ENCODE measurements at places on chromosomes 2 and 18.

GRCh38 chr2:28320371-28320770 lies 72.3 kb upstream of the FOSL2 start:
- DNase-seq = no peak

DNA sequence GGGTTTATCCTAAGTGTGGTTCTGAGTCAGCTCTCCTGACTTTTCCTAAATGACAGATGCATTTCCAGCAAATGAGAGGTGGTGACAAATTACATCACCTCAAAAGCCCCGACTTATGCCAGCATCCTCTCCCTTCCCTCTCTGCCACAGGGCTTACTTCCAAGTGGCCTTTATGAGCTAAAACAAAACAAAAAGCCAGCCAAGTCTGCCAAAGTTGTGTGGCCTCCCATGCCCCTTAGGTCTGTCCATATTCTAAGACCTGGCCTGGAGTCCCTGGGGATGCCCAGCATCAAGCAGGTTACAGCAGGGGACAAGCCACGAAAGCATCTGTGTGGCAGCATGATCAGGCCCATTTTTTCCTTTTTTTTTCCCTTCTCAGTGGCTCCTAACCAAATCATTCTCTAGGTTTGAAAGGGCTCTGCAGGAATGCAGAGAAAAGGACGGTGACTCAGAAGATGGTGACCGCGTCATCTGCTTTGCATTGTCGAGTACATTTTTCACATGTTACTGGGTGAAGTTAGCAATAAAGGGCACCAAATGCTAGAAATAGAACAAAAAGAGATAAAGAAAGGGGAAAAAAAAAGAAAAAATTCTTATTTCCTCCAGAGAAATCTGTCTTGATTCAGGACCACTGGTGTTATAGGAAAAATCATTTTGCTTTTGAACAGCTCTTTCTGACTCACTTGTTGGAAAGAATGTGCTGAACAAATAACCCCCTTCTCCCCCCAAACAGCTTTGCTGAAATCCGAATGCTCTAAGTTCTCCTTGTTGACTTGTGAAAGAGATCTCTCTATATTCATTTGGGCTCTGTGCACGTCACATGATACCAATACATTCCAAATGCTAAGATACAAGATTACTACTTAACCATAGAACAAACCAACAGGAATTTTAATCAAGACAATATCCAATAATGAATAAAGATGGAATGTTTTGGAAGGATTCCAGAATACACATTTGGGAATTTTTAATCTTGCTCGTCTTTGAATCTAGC lies 178.7 kb downstream of the EN1 start:
- no peak for DNase-seq

GRCh38 chr2:181779288-181780021 lies 99.1 kb upstream of the NEUROD1 start:
- DNase-seq = no peak

DNA sequence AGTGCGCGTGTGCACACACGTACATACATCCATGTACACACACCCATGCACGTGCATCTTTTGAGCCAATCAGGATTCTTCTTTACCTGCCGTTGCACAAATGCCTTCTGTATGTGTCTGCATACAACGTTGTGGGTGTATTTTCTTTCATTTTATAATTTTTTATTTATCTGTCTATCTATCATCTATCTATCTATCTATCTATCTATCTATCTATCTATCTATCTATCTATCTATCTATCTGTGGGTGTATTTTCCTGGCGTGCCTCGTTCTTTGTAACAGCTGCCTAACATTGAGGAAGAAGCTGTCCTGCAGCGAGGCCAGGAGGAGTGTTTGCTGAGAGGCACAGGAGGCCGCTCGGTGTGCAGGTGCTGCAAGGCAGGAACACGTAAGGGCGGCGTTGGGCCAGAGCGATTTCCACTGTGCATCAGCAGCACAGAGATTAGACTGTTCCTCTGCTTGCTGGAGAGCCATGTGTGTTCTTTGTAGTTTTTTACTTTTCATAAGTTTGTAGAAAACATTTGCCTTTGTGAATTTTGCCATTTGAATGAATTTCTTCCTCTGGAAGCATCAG lies 84.4 kb downstream of the DGKD start:
- DNase-seq = no peak

DNA sequence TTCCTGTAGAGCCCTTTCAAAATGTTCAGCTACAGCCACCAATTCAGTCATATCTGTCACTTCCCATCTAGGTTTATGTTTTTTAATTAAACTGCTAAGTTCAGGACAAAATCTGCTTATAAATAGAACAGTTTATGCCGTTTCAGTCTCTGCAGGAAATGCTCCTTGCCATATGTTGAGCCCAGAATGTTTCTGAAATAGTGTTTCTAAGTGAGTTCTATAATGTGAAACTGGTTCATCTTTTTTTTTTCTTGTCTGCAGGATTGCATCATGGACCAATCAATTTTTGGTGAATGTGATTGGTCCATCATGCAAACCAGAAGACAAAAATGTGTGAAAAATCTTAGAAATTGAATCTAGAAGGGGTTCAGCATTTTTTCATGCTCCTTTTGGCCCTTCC lies 30.2 kb upstream of the RHOB start:
- no peak for DNase-seq

GRCh38 chr2:310994-311393 lies 23.1 kb upstream of the ALKAL2 start:
- DNase-seq = no peak

DNA sequence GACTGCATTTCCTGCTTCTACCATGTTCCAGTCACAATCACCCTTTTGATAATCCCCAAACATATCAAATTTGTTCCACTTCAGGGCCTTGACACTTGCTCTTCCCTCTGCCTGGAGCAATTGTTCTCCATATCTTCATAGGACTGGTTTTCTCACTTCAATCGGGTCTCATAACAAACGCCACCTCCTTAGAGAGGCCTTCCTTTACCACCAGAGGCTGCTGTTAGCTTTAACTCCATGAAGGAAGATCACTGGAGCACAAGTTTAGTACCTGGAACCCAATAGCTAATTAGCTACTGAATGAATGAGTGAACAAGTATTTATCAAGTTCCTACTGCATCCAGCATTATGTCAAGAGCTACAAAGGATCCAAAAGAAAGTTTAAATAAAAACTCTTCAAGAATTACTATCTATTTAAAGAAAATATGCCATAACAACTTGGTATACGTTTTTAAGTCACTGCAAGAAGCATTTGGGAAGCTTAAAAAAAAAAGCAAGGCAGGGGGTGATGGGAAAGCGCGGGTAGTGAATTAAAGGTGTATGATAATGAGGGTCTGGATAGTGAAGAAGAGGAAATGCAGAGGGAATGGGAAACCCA lies 58.8 kb downstream of the BAZ2B start:
- DNase-seq = no peak

DNA sequence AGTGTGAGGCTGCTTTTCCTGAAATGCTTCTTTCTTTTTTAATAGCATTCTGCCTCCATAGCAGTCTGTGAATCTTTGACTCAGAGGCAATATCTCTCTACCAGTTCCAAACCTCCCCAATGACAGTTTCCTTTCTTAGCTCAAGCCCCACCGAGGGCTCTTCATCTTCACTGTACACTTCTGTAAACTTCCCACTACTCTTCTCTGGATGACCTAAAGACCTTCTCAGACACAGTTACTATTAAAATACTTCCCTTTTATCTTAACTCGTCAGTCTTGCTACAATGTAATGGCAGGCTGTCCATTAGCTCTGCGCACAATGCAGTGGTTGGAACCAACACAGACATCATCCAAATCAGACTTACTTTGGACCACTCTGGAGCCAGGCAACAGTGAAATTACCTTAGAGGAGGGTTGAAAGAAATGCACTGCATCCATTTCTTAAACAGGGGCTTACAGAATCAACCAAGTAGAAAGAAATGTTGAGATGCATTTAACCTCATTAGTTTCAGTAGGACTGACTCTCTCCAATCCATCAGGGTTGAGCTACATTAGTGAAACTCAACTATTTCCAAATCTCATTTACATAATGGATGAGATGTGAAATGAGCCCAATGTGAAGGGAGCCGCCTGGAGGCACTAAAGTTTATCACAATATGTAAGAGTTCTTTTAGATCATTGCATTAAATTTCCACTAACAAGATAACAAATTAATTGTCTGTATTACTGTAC lies 343.8 kb downstream of the SETBP1 start:
- DNase-seq = no peak

GRCh38 chr2:224987733-224988132 lies 54.5 kb downstream of the DOCK10 start:
- DNase-seq = no peak

DNA sequence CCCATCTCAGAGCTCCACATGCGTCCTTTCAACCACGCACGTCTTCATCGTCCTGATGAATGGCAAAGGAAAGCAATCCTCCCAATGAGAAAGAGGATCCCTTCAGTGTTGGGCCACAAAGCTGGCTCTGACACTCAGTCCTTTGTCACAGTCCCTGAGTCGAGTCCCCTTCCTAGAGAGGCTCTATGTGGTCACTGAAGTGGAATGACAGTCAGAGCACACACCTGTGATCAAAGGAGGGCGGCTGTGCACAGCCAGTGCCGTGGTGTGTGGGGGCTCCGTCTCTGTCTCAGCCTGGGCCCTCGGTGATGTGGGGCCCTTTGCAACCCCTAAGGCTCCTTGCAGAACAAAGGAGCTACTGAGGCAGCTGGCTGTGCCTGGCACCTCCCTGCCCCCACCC lies 157.3 kb upstream of the APCDD1 start:
- no peak for DNase-seq

- DNase-seq = no peak
Measured at GRCh38 chr2:208311954-208312353, 45.9 kb downstream of the PIKFYVE start.

- DNase-seq = no peak
Measured at GRCh38 chr18:26536664-26537063, 11.7 kb downstream of the KCTD1 start.

GRCh38 chr18:69787825-69788547 lies 159.7 kb downstream of the CD226 start:
- DNase-seq = no peak

GRCh38 chr2:95231723-95232122 lies 24.4 kb downstream of the ZNF892 start:
- DNase-seq = no peak

- no peak for DNase-seq
Measured at GRCh38 chr2:10300997-10301940, 1.4 kb upstream of the HPCAL1 start.

- no peak for DNase-seq
Measured at GRCh38 chr18:54125429-54125828, 99.0 kb downstream of the MBD2 start.

DNA sequence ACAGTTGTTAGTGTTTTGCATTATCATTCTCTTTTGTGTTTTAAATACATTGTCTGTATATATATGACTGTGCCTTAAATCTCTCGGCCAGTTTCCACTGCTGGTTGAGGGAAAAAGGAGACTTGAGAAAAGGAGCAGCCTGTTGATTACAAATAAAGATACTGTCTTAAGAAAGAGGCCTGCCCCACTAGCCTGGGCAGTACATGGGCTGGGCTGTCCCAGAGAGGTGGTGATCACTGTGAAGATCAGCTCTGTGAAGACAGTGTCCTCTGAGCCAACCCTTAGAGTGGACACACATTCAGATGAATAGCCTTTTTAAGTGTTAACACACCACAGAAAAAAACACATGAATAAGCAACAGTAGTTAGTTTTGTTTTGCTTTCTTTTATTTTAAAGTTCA lies 10.0 kb upstream of the OTX1 start:
- no peak for DNase-seq

GRCh38 chr2:185202945-185203528 lies 535.6 kb upstream of the FSIP2 start:
- no peak for DNase-seq

DNA sequence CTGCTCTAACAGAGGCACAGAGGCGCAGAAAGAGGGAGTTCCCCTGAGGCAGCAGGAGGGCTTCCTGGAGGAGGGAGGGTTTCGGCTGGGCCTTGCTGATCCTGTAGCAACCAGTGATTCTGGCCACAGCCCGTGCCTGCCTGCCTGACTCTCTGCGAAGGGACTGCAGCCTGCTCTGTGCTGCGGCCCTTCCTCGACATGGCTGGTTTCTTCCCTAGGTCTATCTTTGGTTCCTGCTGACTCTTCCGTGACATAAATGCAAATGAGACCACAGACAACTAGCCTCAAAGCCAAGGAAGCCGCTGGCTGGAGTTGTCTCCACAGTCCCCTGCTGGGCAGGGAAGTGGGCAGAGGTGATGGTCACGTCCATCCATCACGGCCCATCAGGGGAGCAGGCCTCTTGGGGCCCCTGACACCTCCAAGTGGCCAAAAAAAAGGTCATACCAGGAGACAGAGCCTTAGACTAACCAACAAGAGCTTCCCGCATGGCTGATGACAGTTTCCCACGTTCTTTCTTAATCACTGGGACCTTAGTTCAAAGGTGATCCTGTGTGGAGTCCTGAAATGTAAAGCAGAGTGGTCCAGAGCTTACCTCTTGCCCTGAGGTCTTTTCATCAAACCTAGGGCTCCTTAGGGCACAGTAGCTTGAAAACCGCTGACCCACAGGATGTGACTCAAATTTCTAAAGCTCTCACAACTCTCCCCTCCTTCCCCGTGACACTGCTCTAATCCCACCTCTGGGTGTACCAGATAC lies 55.3 kb downstream of the HS1BP3 start:
- DNase-seq = no peak

GRCh38 chr2:179569831-179570233 lies 291.6 kb downstream of the ZNF385B start:
- no peak for DNase-seq

DNA sequence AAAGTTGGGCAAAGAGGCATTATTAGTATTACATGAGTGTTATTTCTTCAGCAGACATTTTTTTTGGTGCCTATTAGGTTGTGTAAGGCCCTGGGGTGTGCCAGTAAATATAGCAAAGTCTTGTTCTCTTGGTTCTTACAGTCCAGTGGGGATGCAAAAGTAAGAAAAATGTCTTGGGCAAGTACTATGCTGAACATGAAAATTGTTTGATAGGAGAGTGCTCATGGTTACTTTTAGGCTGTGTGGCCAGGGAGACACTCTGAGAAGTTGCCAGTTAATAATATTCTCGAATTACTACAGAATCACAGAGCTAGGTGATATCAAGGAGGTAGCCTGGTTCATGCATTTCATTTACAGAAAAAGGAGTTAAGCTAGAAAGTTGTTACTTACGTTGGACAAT lies 1.9 kb downstream of the AGFG1 start:
- no peak for DNase-seq

DNA sequence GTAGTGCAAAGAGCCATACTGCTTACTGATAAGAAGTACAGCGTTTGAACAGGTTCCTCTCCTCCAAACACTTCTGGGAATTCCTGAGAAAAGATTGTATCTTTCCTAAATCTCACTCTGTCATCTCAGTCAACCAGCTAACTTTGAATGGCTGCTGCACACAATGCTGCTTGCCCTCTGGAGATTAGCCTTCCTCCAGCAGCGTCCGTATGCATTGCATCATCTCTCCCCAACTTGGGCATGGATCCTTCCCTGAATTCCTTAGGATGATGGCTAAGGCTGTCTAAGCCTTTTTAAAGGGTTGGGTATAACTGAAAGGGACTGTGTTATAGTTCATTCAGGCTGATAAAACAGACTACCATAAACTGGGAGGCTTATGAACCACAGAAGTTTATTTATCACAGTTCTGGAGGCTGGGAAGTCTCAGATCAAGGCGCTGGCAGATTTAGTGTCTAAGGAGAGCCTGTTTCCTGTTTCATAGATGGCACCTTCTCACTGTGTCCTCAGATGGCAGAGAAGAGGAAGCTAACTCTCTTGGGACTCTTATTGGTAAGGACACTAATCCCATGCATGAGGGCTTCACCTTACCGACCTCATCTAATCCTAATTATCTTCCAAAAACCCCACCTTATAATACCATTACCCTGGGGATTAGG lies 105.3 kb downstream of the PAX3 start:
- no peak for DNase-seq

- DNase-seq = no peak
Measured at GRCh38 chr2:200257570-200257969, 48.9 kb upstream of the SPATS2L start.

GRCh38 chr2:84491256-84491655 lies 25.0 kb upstream of the DNAH6 start:
- DNase-seq = no peak
